Kidney epithelial cell (primary cell): ENCODE measurements at places on chromosomes 4 and X.

GRCh38 chr4:125677665-125678307, 363.0 kb downstream of the FAT4 start:
- no peak for DNase-seq

DNA sequence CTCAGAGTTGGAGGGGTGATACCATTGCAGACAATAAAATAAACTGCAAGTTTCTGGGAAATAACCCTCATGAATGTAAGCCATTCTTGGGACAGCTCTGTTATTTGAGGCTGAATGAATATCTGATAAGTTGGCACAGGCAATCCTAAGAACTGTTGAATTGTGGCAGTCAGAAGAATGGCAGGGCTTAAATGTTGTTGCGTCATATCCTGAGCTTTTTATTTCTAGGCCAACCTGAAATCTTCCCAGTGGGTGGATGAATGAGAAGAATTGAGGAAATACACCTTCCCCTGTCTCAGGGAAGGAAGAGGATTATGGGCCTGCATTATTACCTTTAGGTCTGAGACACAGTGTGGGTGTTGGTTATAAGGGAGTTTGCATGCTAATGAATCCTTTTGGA, 64.4 kb upstream of the C4orf54 start:
- no peak for DNase-seq

GRCh38 chrX:45344594-45344993, 143.9 kb upstream of the DIPK2B start:
- DNase-seq: no peak

DNA sequence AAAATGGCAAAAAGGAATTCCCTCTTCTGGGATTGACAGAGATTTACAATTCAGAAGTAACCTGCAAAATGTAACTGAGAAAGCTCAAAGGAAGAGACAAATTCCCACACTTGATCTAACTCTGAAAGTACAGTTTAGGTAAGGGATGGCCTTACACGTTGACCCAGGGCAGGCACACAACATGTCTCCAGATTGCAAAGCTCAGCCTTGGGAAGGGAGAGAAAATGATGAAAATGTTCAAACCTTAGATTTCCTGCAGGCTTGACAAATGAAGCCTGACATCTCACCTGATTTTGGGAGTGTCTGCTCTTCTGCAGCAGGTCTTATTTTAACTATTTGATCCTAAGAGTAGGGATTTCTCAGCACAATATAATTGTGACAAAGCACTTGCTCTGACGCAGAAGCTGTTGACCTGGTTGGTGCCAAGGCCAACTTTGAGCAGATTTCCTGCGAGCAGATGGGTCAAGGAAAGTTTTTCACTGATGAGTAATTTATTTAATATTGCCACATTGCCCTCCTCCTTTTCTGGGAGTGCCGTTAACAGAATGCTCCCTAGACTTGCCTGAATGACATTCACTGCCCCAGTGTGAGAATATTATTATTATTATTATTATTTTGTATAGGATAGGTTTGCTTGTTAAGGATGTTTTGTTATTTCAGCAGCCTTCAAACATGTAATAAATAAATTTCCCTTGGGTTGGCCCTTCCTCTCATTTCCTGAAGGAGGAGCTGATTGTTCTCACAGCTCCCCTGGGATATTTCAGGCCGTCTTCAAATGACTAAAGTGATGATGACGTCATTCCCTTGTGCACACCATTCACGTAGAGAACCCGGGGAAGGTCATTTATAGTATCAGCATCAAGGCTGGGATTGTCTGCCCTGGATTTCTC, 157.1 kb downstream of the VEGFC start:
- peak; percentile 12 for DNase-seq

GRCh38 chr4:156725257-156725656, 246.3 kb downstream of the PDGFC start:
- DNase-seq: no peak

DNA sequence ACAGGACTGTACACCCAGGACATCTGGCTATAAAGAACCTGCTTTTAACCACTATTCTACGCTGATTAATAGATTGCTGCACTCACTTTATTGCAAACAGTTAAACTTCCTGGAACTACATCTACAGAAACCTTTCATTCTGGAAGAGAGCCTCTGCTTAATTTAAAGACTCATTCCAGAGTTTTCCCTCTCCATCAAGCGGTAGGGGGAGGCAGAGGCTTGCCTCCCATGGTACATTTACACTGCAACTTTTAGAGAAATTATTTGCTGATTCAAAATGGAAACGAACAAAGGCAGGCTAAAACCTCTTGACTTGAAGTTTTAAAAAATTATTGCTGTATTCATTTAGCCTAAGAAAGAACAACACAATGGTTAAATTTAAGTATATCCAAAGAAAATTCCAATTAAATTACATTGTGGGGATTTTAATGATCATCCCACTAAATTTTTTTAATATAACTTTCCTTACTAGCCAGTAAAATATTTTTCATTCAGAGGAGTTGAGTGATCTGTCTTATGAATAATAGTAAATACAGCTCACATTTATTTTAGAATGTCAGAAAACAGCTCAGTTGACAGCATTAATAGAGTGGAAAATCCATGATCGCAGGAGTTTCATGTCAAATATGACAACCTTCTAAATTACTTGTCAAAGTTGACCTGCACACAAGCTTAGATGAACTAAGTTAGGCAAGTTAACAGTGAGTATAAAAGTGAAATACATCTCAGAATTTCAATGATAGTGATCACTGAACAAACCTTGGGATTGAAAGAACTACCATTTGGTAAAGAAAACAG, 46.3 kb upstream of the PCDH10 start:
- no peak for DNase-seq

DNA sequence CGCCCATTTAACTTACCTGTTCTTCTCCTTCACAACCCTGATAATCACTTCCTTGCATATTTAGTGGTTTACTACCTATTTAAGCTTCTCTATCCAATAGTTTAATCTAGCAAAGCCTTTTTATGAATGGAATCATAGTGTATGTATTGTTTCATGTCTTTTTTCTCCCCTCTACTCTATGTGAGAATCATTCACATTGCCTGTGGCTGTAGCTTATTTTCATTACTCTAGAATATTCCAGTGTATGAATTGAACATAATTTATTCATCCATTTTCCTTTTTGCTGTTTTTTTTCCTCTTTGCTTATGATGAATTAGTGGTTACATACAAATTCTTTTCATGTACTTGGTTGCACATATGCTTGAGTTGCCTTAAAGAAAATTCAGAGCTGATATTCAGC, 490 bp upstream of the ADH4 start:
- no peak for DNase-seq

DNA sequence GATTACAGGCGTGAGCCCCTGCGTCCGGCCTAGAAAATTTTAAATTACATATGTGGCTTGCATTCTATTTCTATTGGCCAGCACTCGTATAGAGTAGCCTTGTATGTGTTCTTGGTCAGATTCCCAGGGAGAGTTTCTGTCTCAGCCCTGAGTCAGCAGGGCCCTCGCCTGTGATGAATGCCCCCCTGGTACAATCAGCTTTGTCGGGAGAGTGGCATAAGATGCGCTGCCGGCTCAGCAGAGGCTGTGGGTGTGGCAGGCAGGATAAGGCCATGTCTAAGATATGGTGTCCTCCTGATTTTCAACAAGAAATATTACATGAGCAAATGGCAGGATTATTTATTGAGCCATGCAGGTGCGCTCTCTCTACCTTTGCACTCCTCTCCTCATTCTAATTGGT, 1.6 kb upstream of the REELD1 start:
- no peak for DNase-seq

- peak; percentile 42 for DNase-seq
These were observed 48.3 kb downstream of the AMELX start for GRCh38 chrX:11341274-11342201.

GRCh38 chr4:143482840-143483239, 30.7 kb upstream of the SMARCA5 start:
- DNase-seq: no peak

DNA sequence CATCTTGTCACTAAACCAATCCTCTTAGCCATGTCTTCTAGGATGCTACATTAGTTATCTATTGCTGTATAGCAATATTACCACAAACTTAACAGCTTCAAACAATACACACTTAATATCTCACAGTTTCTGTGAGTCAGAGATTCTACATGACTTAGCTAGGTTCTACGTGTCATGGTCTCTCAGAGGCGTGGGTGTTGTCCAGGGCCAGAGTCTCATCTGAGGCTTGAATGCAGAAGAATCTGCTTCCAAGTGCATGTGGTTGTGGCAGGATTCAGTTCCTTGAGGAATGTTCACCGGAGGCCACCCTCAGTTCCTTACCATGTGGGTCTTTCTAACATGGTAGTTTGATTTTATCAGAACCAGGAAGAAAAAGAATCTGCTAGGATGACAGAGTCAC, 26.4 kb downstream of the PPP1R2C start:
- DNase-seq: no peak

DNA sequence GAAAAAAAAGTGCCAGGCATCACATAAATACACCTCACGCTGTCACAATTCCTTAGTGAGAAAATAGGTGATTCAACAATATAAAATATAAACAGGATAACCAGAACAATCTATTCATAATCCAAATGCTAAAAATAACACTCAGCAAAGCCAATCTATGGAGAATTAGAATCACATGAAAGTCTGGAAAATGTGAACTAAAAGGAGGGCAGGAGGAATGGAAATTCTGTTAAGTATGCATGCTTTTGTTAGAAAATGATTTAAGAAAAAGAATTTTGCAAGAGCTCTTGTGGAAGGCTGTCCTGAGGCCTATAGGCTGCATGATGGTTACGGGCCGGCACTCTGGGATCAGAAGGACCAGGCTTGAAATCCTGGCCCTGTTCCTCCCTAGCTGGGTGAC, 70.6 kb upstream of the PROM1 start:
- no peak for DNase-seq

DNA sequence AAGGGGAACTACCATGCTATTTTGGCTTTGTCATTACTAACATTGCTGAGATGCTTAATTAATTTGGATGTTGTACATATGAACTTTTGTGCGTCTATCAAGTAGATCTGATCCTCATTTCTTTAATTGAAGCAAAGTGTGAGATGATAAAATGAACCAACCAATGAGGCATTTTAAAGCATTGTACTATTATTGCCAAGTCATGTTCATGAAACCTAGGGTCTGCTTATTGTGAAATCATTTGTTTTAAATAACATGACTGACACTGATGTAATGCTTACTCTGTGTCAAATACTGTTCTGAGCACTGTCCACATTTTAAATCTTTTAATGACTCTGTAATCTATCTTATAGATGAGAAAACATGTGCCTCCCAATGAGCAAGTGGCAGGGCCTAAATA, 57.7 kb downstream of the C4orf33 start:
- no peak for DNase-seq

GRCh38 chrX:54439960-54440871, at the start of gene TSR2:
Gene TSR2, plus strand, starts transcription at chrX:54440404. Its CDS starts 18 bp downstream, at chrX:54440422.
- peak; percentile 61 for DNase-seq

DNA sequence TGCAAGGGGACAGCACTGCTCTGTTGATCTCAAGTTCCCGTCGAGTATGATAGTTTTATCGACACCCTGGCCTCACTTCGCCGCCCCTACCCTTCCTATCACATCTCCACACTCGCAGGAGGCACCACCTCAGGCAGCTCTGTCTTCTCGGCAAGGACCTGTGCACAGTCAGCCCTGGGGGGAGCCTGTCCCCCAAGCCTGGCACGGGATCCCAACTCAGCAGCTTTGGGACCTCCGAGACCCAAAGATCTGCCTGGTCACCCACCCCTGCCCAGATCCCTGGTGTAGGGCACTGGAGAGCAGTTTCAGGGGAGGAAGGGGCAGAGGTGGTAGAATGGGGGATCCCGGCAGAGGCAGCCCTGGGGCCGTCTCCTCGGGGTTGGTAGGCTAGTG, 18.0 kb upstream of the UBA1 start:
- no peak for DNase-seq

GRCh38 chr4:173883821-173884220, 353.8 kb upstream of the HAND2 start:
- DNase-seq: no peak

- no peak for DNase-seq
These were observed 569 bp downstream of the DCK start for GRCh38 chr4:70994069-70994366.

DNA sequence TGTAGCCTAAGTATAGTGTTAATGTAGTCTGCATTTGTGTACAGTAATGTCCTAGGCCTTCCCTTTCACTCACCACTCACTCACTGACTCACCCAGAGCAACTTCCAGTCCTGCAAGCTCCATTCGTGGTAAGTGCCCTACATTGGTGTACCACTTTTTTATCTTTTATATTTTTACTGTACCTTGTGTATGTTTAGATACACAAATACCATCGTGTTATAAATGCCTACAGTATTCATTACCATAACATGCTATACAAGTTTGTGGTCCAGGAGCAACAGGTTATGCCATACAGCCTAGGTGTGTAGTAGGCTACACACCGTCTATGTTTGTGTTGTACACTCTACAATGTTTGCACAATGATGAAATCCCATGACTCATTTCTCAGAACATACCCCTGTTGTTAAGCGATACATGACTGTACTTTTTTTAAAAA, 15.4 kb downstream of the TSPAN5 start:
- DNase-seq: no peak

GRCh38 chrX:52082578-52082977, 13.6 kb upstream of the MAGED4B start:
- no peak for DNase-seq

DNA sequence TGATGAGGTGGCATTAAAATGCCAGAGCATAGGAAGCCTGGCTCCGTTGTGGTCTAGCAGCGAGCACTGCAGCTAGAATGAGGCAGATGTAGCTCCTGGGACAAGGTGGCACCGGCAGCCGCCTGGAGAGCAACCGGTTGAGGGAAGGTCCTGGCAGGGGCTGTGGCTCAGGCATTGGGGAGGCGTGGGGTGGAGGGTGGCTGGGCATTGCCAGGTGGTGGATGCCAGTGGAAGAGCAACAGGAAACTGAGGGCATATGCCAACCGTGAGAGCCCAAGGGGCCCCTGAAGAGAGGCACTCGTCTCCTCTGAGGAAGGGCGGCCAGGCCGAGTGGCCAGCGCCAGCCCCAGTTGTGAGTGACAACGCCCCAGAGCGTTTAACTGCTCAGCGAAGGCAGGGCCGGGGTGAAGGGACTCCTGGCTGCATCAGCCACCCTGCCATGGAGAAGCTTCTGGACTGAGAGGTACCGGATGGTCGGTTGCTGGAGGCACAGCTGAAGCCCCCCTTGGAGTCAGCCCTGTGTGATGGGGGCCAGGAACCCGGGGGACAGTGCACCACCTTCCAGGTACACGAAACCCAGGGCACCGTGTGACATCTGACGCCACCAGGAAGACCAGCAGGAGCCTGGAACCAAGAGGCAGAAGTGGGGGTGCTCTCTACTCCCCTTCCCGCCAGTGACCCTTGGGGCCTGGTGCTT, 13.2 kb upstream of the PDE6B start:
- DNase-seq: no peak
